ENCODE measurements at places on chromosomes 11 and 22.

- no peak for DNase-seq
Measured at GRCh38 chr11:27678242-27678641, 22.0 kb downstream of the BDNF start.

DNA sequence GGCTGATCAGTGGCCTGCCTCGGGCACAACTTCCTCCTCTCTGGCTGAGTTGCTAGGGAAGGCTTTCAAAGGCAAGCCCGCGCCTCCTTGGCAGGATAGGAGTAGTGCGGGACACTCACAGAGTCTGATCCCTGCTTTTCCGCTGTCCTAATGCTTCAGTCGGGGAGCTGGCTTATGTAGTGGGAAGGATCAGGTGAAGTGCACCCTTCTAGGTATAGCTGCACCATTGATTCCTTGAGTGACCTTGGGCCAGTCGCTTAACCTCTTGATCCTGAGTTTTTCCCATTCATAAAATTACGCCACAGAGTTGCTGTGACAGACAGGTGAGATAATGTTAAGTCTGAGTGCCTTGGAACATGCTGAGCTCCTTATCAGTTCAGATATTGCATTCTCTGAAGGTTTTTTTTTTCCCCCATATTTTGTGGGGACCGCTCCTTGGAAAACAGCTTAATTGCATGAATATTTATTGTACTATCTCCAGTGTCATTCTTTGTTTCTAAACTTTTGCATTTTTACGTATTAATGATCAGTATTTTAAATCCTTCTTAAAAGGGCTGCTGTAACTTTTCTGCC, 961 bp downstream of the IPO7 start:
- no peak for DNase-seq

DNA sequence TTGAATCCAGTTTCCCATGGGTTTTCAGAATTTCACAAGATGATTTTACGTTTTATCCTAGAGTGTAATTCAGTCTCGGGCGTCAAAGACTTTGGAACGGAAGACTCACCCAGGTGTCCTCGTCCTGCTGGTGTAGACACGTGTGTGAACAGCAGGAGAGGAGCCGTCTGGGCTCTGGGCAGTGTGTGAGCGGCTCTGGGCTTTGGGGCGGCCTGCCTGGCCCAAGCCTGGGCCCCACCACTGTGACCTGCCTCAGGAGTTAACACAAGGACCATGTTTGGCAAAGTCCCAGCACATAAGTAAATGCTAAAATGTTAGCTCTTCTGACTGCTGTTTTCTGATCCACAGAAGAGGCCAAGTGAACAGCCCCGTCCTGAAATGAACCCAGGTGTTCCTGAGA, 1093.3 kb downstream of the BRD1 start:
- no peak for DNase-seq

DNA sequence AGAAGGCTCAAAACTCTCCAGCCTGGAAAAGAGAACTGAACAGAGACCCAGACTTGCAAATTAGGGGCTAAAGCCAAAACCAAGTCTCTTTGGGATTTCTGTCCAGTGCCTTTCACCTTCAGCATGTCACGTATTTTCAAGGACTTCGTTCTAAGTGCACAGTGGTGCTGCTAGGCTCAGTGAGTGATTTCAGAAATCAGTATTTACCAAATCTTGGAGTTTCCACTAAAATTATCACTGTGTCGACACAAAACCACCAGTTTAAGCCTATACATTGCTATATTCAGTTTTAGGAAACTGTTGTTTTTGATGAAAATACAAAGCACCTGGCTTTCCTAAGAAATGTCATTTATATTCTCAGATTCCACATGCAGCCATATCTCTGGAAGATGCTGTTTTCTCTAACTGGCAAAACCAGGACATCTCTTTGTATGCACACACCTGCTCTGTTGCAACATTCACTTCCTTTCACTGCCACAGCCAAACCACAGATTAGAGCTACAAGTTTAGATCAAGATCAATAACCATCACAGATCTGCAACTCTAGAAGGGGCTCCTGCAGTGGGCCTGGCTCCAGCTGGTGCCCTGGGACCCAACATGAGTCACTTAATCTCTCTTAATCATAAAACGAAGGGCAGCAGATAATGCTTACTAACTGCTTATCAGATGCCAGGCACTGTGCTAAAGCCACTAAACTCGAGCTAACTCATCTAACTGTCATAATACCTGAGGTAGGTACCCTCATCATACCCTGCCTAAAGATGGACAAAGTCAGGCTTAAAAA, 22.3 kb downstream of the SMCO4 start:
- no peak for DNase-seq

DNA sequence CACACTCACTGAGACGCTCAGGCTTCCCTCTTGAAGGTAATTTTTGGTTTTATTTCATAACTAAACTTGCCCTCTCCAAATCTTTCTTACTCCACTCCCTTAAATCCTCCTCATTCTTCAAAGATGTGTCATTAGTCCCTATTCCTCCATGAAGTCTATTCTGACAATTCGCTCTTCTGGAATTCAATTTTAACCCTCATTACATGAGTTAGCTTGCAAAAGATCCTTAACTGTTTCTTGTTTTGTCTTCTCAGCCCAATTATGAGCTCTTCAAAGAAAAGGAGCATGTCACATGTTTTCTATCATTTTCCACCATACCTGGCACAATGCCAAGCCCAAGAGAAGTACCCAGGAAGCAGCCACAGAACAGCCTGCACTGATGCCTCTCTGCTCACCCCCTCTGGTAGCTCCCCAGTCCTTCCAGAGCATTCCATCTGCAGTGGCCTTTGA, 13.0 kb downstream of the GALNT18 start:
- no peak for DNase-seq

DNA sequence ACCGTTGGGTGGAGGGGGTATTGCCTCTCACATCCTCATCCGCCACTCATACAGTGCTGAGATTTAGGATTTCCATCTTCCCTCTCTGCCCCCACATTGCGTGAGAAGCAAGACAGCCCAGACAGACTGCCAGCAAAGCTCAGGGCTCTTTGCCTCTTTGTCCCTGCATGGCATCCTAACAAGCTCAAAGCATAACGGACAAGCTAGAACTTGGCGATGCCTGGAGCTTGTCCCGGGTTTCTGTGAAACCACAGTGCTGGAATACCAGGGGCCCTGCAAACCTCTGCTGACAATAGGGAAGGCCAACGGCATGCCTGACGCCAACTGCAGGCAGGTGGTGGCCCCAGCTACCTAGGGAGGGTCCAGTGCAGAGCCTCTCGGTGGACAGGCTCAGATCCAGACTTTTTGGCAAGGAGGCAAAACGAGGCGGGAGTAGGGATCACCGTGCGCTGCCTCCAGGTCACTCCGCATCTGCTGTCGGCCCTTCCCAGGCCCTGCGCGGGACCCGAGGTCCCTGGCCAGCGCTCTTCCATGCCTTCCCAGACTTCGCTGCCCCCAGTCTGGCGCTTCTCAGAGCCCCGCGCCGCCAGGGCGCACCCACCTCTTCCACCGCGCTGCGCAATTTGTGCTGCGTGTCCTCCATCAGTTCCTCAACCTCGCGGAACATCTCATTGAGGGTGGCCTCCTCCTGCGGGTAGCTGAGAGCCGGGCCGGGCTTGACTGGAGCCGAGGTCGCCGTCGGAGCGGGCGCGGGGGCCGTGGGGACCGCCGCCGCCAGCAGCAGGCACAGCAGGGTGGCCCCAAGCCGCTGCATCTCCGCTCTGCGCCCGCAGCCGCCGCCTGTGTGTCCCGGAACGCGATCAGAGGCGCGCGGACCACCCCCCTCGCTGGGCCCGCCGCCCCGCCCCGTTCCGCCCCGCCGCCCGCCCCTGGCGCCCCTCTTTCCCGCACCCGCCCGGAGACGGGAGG, at the start of gene DKK3:
Gene DKK3 (minus strand): TSS at position 858 of the 969 bp plus-strand sequence. CDS start 44 bp downstream, at position 814.
- DNase-seq = no peak

DNA sequence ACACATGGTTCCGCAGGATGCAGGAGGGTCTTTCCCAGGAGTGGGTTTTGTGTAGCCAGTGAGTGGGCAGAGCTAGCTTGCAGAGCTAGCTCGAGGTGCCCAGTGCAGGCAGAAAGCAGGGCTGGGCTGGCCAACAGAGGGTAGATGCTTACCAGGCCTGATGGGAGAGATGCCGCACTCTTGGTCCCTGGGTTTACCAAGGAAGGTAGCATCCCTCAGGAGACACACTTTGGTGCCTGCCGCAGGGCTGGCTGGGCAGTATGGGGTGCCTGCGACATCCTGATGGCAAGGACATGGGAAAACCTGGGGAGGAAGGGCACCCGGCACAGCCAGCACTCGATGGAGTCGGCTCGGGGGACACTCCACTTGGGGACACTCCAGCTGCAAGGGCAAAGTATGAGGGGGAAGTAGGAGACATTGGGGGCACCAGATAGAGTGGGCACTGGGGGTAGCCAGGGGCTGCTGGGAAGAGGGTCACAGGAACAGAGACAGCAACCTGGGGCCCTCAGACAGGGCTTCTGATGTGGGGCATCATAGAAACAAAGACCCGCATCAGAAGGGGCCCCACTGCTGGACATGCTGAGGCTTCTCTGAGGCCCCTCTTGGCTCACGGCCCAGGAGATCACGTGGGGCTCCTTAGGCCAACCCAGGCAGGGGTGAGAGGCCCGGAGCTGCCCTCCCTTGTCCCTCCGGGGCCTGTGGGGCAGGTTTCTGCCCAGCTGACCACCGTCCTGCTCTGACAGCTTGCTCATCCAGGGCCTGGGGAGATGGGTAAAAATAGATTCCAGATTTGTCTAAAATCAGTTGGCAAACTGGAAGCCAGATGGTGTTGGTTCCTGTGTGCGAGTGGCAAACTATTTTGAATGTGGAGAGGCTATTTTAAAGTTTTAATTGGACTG, 89.8 kb downstream of the MORC2 start:
- DNase-seq = no peak

DNA sequence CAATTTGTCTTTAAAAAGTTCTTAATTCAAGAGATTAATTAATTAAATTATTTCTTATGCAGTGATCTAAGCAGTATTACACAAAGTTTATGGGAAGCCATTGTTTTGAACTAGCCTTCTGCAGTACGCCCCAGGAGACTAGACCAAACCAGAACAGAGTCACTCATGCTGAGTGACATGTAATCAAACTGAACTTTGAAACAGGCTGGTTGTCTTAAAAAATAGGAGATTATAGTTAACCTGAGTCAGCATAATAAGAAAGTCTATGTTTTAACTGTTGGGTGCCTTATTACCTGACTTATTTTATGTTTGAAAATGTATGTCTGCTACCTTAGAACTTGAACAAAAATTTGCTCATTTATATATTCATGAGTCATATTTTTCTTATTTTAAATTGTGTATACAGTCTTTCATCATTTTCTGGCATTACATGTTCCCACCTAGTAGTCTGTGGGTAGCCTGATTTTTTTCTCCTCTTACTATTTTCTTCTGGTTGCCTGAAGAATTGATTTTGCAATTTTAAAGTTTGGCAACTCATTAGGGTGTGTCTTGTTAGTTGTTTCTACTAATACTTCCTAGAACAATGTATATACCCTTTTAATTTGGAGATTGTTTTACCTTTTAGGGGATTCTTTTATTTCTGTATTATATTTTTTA, 161.4 kb downstream of the AASDHPPT start:
- DNase-seq = no peak

- no peak for DNase-seq
Measured at GRCh38 chr11:103920933-103921332, 115.5 kb upstream of the DDI1 start.

DNA sequence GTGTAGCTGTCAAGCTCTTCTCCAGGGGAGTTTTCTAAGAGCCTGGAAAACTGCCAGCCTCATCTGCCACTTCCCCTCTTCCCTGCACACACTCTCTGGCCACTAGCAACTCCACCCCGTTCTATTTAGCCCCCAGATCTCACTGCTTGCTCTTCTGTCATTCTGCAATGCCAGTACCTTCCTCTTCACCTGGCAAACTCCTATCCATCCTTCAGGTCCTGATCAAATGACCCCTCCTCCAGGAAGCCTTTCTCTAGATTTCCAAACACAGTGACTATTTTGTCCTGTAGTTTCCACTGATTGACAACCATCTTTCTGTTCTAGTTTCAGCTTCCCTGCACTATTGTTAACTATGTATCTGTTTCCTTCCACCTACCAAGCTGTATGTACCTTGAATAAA, 437.7 kb downstream of the SOX6 start:
- DNase-seq = no peak

- DNase-seq = no peak
Measured at GRCh38 chr22:24768537-24769374, 5.8 kb downstream of the PIWIL3 start.

- DNase-seq = no peak
Measured at GRCh38 chr22:28402060-28402459, 277.6 kb downstream of the TTC28 start.

DNA sequence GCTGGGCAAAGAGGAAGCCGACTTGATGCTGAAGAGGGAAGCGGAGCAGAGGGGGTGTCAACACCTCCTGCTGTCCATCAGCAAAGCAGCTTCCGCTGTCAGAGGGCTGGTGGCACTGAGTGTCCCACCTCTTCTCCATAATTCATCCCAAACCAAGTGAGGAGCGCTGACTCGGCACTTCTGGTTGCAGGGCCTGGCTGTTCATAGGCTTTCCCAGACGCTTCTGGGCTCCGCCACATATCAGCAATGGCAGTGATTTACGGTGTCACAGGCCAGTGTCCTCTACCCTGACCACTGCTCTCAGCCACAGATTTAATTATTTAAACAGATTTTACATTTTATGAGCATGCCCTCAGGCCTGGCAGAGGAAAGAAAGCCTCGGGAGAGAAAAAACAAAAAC, 70.1 kb upstream of the TENM4 start:
- DNase-seq = no peak

GRCh38 chr22:36612458-36612857, 83.5 kb upstream of the EIF3D start:
- no peak for DNase-seq

GRCh38 chr11:84899740-84900139, 727.4 kb downstream of the DLG2 start:
- no peak for DNase-seq

DNA sequence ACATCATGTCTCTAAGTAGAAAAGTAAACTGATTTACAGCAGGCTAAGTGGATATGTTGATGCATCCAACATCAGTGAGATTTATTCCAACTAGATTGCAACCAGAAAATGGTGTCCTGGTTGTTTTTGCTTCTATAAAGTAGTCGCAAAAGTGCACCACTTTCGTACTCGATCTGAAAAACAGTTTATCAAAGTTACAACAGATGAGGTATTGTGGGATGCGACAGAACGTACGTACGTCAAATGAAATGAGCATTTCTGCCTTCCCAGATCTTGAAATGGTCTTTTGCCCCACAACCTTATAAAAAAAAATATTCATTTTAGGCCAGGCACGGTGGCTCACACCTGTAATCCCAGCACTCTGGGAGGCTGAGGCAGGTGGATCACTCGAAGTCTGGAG, 13.7 kb downstream of the GRAP2 start:
- no peak for DNase-seq

DNA sequence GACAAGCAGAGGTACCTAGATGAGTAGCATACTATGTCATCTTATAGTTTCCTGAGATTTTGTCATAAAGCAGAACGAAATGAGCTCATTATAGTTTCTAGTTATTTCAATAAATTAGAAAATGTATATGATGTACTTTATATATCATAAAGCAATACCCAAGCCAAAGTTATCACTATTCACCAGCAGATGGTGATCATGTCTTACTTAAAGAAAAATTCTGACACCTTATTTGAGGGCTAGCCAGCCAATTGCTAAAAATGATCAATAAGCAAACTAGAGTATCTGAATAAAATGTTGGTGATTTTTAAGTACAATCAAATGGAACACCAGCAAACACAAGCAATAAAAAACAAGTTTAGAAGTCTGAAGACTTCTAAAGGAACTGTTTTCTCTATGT, 44.1 kb downstream of the RSF1 start:
- DNase-seq = no peak

- no peak for DNase-seq
Measured at GRCh38 chr11:65801153-65801987, 14.5 kb downstream of the OVOL1 start.
